Non-pigmented ciliary epithelial cell (primary cell): ENCODE measurements at places on chromosomes 2 and 18.

DNA sequence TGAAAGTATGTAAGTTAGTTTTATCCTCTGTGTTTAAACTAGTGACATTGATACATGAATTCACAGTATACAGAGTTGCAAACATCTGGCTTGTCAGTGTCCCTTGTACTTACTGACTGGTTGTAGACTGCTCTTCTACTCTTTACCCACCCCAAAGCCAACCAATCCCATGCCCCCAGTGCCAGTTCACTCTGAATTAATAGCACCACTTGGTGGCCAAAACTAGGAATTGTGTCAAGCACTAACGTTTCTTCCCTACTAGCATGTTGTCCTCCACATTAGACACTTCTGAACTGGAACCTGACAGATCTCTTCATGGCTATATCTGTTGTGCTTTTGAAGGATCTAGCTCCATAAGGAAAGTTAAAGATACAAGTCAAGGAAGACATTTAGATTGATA lies 27.2 kb upstream of the OTX1 start:
- no peak for DNase-seq

GRCh38 chr2:160209516-160209856 lies 9.4 kb upstream of the ITGB6 start:
- peak; percentile 95 for DNase-seq

DNA sequence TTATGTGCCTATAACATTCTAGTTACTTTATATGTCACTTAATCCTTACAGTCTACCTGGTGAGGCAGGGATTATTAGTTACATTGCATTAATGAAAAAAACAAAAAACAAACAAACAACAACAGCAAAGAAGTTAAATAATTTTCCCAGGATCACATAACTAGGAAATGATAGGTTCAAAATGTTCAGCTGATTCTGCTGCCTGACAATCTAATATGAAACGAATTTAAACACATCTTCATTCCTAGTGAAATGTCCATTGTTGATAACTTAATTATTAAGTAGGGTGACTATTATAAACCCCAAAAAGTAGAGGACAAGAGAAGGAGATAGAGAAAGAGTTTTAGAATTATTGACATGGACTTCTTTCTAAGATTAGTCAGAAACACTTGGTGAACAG lies 22.6 kb downstream of the HOXD1 start:
- no peak for DNase-seq

GRCh38 chr2:50135821-50136220 lies 896.1 kb downstream of the NRXN1 start:
- DNase-seq = no peak

DNA sequence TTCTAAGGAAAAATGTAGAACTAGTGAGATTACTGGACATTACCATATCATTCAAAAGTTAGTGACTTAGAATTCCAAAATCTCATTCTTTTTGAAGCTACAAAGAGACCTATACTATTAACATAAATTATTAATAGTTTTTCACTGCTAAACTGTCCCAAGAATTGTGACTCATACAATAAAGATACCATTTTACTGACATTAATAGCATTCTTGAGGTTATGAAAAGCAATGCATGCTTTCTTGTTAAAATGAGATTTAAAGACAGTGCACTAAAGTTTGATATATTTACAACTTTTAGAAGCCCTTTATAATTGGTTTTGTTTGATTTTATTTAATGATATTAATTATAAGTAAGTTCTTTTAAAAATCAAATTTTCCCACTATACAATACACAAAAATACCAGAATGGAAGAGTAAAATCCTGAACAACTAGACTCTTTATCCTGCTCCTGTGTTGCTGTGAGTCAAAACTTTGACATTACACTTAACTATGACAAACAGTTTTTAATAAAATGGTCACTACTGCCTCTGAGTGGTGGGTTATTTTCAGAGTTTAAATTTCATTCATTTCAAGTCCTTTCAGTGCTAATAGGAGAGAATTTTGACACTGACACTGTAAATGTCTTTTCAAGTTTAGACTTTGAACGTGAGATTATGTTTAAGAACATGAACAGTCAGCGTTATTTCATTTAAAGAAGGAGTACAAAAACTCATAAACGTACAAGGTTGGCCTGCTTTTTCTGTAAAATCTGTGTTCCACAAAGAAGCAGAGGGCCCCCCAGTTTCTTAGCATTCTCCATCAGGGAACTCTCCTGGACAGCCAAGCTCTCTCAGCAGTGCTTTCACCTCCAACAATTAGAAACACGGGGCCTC lies 54.5 kb downstream of the FAM124B start:
- no peak for DNase-seq

- DNase-seq = no peak
Measured at GRCh38 chr2:239245107-239245506, 155.7 kb downstream of the HDAC4 start.

DNA sequence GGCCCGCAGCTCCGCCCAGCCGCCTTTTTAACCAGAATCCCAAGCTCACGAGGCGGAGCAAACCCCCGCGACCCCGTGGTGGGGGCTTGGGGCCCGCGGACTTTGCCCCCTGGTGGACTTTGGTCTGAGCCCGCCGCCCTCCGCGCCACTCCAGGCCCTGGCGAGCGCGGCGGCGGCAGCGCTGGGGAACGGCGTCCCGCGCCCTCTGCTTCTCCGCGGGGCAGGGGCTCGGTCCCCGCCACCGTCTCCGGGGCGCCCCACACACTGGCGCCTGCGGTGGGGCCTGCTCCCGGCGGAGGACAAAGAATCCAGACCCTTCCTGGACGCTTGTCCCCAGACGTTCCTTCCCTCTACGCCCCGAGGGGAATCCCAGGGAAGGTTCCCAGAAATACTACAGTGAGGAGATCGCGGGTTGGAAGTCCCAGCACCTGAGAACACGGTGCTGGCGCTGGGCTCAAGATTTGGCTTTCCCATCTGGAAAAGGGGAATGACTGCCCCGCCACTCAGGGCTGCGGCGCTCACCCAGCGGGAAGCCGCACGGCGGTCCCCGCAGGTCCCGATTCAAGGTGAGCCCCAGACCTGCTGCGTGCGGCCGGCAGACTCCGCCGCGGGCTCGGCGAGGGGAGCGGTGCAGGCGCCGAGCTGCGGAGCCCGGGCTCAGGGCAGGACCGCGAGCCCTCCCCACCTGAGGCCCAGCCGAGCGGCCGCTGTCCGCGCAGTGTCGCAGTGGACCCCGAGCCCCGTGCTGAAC lies at the start of gene HAAO:
Gene HAAO, minus strand, starts transcription at position 1 of the 751 bp plus-strand sequence. CDS start 47 bp downstream, outside the sequence.
- DNase-seq = no peak

- DNase-seq = no peak
Measured at GRCh38 chr2:20430461-20431300, 16.2 kb upstream of the RHOB start.

DNA sequence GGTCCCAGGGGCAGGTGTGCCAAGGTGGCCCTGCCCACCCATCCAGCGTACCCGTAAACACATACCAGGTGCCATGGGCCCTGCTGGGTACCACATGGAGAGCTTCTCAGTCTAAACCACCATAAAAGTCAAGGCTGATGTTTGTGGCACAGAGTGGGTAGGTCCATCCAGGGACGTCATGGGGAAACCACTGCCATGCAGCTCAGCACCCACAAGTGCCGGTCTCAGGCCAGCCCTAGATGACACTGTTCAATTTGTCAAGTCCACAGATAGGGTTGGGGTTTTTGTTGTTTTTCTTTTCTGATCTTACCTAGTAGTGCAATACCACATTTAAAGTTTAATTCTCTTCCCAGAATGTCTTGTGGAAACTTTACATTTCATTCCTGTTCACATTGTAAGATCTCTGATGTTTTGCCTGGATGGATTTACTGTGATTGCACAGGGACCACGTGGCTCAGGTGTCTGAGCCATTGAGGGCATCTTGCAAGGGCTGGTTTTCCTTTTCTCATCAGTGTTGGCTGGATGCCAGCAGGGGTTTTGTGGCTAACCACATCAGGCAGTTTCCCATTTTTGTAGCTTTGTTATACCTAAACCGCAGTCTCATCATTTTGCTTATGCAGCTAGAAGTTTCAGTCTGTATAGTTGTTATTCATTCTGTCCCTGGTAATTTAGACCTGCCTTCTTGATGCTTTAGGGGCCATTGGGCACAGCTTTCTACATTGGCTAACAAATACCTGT lies 64.7 kb downstream of the STK25 start:
- DNase-seq = peak; percentile 63

DNA sequence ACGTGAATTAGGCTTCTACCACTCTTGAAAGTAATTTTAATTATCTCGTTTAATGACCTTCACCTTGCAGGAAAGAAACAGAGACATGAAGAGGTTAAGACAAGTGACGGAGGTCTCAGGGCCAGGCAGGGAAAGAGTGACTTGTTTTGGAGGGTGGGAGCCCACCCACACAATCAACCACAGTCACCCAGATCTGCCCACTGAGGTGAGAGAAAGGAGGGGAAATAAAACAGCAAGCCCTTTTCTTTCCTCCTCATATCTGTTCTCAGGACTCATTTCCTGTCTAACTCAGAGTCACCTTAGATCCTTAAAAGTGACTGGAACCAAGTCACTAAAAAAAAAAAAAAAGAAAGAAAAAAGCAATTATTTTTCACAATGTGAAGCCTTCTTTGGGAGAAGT lies 26.8 kb downstream of the ATP8B1 start:
- no peak for DNase-seq

DNA sequence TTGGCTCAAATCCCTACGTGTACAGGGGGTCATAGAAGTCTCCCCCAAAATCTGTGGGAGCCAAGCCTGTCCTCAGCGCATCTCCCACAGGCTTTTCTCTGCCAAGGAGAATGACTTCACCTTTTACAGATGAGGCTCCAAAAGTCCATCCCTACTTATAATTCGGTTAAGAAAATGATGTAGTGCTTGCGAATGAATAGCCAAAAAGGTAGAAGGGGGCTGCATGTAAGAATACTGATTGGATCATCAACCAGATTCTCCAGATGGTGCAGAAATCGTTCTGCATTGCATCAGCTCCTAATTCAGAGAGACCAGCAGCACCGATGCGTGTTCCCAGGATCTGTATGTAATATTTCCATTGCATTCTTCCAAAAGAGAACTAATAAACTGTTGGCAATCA lies 91.9 kb downstream of the EPHA4 start:
- DNase-seq = no peak

- no peak for DNase-seq
Measured at GRCh38 chr18:72114801-72115594, 429.1 kb downstream of the CBLN2 start.

DNA sequence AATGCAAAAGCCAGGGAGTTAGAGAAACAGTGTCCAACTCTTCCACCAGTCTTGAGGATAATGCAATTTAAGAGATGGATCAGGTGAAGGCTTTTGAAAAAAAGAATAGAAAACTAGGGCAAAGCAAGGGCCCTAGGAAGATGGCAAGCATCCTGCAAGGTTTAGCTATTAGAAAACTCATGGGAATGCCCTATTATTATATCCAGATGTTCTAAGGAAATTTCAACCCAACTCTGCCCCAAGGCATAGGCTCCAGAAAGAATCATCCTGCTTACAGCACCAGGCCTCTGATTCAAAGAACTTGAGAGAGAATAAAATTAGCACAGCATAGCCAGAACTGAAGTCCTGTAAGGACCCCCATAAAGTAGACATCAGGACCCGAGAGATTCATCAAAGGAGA lies 68.1 kb downstream of the EN1 start:
- DNase-seq = no peak

- DNase-seq = no peak
Measured at GRCh38 chr18:74244554-74244953, 47.2 kb downstream of the CYB5A start.

- no peak for DNase-seq
Measured at GRCh38 chr2:226799211-226799975, at the start of gene IRS1. Gene IRS1, minus strand, starts transcription at chr2:226799820. Its CDS starts 1,082 bp downstream, at chr2:226798738.

- no peak for DNase-seq
Measured at GRCh38 chr18:34752056-34752455, 42.0 kb downstream of the DTNA start.

GRCh38 chr2:222306393-222307142 lies 7.8 kb upstream of the PAX3 start:
- no peak for DNase-seq

DNA sequence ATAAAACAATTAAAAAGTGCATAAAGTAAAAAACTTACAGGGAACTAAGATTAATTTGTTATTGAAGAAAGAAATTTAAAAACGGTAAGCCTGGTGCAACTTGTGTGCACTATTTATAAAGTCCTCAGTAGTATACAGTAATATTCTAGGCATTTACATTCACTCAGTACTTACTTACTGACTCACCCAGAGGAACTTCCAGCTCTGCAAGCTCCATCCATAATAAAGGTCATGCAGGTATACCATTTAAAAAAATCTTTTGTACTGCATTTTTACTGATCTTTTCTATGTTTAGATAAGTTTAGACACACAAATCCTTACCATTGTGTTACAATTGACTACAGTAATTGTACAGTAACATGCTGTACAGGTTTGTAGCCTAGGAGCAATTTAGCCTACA lies 51.5 kb upstream of the NXPH2 start:
- no peak for DNase-seq

- no peak for DNase-seq
Measured at GRCh38 chr2:68798569-68798968, 64.0 kb downstream of the ARHGAP25 start.

GRCh38 chr2:154331784-154332183 lies 366.7 kb upstream of the KCNJ3 start:
- DNase-seq = no peak

GRCh38 chr2:109265369-109265768 lies 136.4 kb downstream of the SH3RF3 start:
- no peak for DNase-seq

- DNase-seq = no peak
Measured at GRCh38 chr2:232504438-232504837, 15.8 kb upstream of the PRSS56 start.

GRCh38 chr2:12636837-12637581 lies 79.7 kb upstream of the TRIB2 start:
- DNase-seq = no peak

DNA sequence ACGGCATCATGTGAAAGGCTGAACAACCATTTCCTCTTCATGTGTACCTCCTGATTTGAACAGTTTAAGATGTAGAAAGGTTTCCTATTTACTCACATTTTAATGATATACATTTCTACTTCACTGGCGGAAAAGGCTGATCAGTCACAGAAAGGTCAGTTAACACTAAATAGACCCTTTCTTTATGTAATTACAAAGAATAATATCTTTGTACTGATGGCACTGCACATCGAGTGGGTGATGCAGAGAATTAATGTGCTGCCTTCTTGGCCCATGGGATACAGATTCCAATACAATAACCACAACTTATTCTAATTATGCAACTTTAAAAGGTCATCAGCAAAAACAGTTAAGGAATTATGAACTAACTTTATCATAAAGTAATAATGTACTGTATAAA lies 328.5 kb upstream of the KLHL14 start:
- no peak for DNase-seq

GRCh38 chr18:77711096-77711495 lies 461.4 kb downstream of the GALR1 start:
- DNase-seq = no peak
